Glutamatergic neuron (in vitro differentiated cells): ENCODE measurements at places on chromosomes 7 and 10. TPM values are rescaled to one million over a fixed set of nuclear protein-coding genes. Genes with fewer than 3 reads are reported as not detected.

GRCh38 chr10:124558339-124559321, 97.0 kb downstream of the LHPP start:
- DNase-seq: peak; percentile 7

DNA sequence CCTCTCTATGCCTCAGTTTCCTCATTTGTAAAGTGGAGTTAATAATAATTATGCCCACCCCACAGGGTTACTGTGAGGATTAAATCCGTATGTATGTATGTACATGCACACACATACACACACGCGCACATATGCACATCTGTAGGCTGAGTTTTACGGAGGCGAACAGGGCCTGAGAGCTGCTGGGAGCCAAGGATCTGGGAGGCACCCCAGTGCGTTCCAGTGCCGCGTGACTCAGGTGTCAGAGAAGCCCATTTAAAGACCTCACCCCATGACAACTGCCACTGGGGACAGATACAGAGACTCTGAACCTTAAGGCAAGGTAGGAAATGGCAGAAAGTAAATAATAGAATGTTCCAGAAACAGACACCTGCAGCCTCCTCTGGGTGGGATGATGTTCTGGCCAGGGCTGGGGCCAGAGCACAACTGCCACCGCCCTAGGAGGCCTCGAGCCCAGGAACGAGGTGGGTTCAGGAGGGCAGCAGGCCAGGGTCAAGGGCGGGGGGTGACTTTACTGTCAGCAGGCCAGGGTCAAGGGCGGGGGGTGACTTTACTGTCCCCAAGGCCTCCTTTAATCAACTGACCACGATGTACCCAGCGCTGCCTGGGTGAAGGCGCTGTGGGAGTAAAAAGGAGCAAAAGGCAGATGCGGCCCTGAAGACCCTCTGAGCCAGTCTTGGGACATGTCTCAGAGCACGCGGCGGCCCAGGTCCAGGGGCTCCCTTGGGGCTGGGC, 54.9 kb downstream of the PRKAG2 start:
- no peak for DNase-seq

GRCh38 chr7:73978661-73979563, 49.1 kb upstream of the ELN start:
- DNase-seq: peak; percentile 45

DNA sequence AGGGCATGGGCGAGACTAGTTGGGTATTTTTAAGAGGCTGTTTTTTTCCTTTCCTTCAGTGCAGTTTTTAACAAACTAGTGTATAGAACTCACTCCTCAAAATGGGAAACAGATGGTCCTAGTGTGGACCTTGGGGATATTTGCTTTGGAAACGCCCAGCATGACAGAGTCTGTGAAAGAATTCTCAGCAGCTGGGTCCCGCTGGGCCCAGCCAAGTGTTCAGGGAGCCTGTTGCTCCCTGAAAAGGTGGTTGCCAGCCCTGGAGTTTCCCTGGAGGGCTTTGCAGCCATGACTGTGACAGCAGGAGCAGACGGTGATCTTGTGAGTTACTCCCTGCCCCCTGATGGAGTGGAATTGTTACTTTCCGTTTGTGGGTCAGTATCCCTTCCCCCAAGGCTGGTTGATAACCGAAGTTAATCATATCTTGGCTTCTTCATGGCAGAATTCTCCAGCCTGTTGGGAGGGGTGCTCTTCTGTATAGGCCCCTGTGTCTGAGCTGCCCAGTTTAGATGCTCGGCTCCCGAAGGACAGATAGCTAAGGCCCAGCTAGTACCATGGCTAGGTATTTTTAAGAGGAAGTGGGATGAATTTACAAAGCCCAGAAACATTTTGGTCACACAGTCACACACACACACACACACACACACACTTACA, 278.6 kb upstream of the HABP2 start:
- DNase-seq: peak; percentile 43

GRCh38 chr7:129017264-129017663, 37.6 kb downstream of the TNPO3 start:
- no peak for DNase-seq

DNA sequence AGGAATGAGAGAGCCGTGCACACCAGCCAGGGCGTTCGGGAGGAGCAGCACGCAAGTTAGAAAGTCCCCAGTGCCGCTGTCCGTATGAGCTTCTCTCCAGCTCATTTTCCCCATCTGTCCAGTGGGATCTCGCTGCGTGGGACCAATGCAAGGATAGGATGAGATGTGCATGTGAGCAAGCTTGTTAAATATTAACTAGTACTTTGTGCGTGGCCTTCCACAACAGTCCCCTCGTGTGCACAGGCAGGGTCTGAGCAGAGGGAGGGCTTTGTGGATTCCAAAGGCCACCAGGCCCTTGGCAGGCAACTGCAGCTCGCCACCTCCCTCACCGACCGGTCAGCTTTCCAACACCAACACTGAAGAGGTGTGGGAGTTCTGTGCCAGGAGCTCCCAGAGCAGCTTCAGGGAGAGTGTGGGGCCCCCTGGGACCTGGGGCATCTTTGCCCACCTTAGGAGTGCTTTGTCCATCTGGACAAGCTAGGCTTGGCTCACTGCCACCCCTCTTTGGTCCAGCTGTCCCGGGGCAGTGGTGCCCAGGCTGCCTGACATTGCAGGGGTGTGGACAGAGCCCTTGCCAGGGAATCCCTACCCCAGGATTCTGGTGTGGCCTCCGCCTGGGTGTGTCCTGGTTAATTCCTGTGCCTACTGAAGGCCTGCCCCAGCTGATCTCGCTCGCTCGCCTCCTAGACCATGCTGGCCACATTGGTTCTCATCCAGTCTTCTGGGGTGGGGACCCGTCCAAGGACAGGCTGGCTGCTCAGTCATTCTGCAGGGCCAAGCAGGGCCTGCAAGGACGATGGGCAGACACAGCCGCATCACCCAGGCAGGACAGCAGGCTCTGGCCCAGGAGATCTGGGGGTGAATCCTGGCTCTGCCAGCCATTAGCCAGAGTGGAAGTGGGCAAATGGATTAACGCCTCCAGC, 5.3 kb downstream of the FAM20C start:
- no peak for DNase-seq

DNA sequence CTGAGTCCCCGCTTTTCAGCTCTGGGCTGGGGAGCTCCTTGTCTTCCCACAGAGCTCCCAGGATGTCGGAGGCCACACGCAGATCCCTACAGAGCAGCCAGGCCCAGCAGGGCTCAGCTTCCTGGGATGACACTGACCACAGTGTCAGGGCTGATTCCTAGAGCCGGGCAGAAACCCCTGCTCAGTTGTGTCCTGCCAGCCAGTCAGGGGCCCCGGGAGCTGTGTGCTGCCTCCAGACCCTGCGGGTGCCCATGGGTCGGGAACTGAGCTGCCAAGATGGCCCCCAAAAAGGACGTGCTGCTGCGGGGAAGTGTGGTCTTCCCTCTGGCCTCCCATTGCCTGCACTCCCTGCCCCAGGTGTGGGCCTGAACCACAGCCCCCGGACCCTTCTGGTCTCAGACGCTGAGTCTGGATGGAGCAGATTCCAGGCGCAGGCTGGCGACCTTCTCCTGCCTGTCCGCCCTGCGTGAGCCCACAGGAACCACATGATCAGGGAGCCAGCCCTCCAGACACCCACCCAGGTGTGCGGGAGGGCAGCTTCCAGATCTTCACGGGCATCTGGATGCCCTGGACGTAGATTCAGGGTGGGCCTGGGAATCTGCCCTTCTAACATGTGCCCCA, 217.4 kb downstream of the MAD1L1 start:
- DNase-seq: no peak

- no peak for DNase-seq
These were observed 24.3 kb downstream of the LMTK2 start for GRCh38 chr7:98130959-98131358.

DNA sequence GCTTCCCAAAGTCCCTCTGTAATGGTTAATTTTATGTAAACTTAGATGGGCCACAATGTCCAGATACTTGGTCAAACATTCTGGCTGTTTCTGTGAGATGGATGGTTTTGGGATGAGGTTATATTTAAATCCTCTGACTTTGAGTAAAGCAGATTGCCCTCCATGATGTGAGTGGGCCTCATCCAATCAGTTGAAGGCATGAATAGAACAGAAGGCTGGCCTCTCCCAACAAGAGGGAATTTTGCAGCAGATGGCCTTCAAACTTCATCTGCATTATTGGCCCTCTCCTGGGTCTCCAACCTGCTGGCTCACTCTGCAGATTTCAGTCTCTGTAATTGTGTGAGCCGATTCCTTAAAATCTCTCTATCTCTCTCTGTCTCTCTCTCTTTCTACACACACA, 362.3 kb downstream of the GRID1 start:
- DNase-seq: no peak

DNA sequence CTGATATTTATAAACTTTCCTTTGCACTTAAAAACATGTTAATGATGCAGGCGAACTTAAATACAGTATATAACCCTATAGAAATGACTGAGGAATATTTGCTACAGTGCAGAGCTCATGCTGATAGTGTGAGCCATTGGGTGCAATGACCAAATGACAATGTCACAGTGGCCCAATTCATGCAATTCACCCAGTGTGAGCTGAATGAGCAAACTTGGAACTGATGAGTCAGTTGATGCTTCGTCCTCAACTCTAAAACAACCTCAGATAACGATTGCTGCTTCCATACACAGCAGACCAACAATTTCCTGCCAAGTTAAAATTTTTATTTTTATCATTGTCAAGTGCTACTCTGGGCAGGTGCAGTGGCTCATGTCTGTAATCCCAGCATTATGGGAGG, 12.1 kb upstream of the ZC3HAV1L start:
- no peak for DNase-seq

DNA sequence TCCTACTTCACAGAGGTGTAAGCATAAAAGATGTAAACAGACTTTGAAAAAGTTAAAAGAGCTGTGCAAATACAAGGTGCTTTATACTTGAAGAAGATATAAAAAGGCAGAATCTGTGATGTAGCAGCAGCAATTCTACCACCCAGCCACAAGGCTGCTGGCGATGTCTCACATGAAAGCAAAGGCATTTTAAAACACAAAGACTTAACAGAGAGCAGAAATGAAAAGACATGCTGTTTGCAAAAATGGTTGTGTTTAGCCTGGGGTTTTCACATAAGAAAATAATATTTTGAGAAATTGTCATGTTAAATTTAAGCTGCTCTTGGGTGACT, 85.5 kb upstream of the ZNF800 start:
- no peak for DNase-seq

DNA sequence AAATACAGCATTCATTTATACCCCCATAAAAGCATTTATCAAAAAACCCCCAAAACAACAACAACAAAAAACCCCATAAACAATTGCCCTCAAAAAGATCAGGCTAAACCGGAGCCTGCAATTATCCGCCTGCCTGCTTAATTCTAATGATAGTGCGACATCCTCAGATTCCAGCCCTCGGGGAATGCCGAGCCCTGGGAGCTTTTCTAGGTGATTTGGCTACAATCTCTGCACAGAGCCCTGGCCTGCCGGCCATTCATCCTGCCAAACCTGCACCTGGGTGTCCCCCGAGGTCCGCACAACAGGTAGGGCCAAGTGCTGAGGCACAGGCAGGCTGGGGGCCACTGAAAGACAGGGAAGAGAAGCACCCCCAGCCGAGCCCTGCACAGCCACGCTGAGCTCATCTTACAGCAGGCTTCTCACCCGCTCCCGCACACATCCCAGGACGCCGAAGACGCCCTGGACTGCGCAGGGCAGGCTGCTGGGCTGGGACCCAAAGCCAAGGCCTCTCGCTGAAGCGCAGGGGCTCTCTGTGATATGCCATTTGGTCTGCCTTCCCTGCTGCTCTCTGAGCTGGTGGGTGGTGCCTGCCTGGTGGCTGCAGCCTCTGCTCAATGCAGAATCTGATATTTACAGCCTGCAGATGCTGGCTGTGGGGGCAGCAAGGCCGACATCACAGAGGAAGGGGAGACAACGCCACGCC, 57.5 kb downstream of the CAMK2B start:
- peak; percentile 51 for DNase-seq

- DNase-seq: no peak
These were observed 55.3 kb upstream of the YAE1 start for GRCh38 chr7:39510864-39511354.

GRCh38 chr10:84715911-84716310, 387.5 kb downstream of the CCSER2 start:
- DNase-seq: peak; percentile 68

DNA sequence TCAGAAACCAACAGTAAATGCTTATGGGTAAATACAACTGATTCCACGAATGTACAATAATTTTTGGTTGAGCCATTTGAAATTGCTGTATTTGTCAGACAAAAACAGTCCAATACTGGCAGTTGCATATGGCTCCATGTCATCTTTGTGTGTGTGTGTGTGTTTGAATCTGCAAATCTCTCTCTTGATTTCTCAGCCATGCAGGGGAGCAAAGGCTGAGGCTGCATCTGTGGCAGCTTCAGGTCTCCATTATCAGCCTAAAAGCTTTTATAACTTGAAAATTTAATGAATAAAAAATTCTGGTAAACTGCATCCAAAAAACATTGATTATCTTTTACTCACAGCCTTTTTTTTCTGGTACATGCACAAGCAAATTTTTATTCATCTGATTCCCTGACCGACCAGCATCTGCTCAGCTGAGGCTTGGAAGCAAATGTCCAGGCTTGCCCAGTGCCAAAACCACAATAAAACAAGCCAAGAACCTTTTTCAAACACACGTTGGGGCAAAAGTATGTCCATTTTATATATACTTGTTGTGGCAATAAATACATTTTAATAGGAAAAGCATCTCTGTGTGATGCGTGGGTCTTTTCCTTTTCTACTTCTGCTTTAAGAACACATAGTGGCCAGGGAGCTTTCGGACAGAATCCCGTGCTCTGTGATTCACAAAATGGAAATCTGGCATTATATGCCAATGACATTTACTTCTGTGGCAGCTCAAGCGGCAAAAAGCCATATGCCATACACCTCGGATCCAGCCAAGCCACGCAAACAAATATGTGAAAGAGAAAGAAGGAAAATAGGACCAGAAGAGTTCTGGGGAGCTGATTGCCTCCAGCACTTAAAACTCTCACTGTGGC, 275.6 kb upstream of the AOAH start:
- DNase-seq: no peak

GRCh38 chr7:56079450-56080185, 13.1 kb downstream of the PHKG1 start:
- peak; percentile 32 for DNase-seq

- no peak for DNase-seq
These were observed 11.4 kb downstream of the BLVRA start for GRCh38 chr7:43769791-43770465.

GRCh38 chr7:138245216-138245615, 169.0 kb downstream of the AKR1D1 start:
- no peak for DNase-seq

GRCh38 chr7:30163231-30163894, 28.6 kb downstream of the MTURN start:
- DNase-seq: no peak

The RAB19 gene
- total RNA-seq: not detected

The ITGB1 gene
- total RNA-seq: 263 TPM

The LMOD2 gene
- not detected for total RNA-seq

The VPS50 gene
- total RNA-seq: 31.7 TPM

The SH2D4B gene
- total RNA-seq: 0.12 TPM

The GIMAP7 gene
- not detected for total RNA-seq

The DENND2A gene
- 64.7 TPM for total RNA-seq

The SFRP4 gene
- total RNA-seq: 2.2 TPM

The PNLIP gene
- not detected for total RNA-seq

The IRF5 gene
- total RNA-seq: not detected

The CPA4 gene
- total RNA-seq: not detected

The NEUROD6 gene
- total RNA-seq: not detected
